Left cardiac atrium (tissue), 4 donors: ENCODE measurements at places on chromosomes 7 and 10. TPM values are rescaled to one million over a fixed set of nuclear protein-coding genes. Genes with fewer than 3 reads are reported as not detected.
A peak's percentile ranks its signal among the peaks of the same experiment; 100 is the strongest.

DNA sequence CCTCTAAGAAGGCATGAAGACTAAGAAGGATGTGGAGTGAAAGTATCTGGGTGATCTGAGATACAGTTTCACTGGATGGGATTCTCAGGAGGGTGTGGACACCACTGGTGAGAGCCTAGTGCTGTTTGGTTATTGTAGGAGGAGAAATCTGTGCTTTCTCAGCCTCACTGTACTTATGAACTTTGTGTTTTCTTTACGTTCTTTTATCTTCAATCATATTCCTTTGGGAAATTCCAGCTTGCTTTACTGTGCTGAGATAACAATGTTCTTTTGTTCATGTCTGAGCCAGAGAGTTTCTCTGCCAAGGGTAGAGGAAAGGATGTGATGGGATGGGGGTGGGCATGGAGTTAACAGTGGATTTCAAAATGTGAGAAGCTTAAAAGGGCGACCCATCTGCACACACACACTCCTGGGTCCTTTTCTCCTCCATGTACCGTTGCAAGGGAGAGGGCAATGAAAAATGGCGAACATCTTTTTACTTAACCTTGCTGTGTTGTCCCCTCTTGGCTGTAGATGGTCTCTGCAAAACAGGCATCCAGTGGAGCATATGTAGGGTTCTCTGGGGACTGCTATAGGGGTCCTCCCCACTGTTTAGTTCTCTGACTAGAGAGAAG, 25.0 kb upstream of the TAX1BP1 start:
- no peak for DNase-seq

DNA sequence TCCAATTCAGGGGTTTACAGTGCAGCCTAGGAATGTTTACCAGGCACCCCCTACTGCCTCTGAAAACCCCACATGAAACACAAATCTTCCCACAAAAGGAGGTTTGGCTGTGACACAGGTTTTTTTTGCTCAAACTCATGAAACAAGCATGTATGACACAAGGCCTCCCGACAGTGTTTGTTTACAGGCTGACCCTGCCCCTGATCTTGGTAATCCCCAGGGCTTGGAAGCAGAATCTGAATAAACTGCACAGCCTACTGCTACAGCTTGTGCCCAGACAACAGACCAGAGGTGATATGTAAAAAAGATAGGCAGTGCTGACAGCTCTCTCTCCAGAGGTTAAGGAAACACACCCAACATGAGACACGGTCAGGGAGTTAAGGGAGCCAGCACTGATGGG, 184.2 kb downstream of the KMT2E start:
- DNase-seq, result no peak

- no peak for DNase-seq
Observed at GRCh38 chr7:52501696-52502095, 533.7 kb upstream of the POM121L12 start.

- no peak for DNase-seq
Observed at GRCh38 chr10:92010047-92010735, 86.6 kb downstream of the BTAF1 start.

DNA sequence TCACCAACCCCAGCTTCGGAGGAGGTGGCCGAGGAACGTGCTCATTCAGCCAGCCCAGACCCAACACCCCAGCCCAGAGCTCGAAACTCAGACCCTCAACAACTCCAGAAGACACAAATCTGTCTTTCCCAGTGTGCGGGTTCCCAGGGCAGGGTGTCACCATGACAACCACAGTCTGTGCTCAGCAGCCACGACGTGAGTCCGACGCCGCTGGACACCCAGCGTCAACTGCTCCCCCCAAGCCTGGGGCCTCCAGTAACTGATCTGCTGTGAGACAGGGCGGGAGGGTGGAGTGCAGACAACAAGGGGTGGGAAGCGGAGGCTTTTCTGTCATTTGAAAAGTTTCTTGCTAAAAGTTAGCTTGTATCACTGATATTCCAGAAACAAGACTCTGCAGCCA, 167.2 kb downstream of the MAD1L1 start:
- DNase-seq, result no peak

GRCh38 chr7:86643561-86644281, at the start of gene GRM3:
GRM3 (plus strand) TSS chr7:86643909; CDS start chr7:86765146, 121,237 bp downstream.
- DNase-seq, result peak; percentile 36

- no peak for DNase-seq
Observed at GRCh38 chr10:43925793-43926192, 277.1 kb upstream of the ZNF32 start.

GRCh38 chr10:118301211-118301610, 40.9 kb downstream of the FAM204A start:
- DNase-seq, result no peak

DNA sequence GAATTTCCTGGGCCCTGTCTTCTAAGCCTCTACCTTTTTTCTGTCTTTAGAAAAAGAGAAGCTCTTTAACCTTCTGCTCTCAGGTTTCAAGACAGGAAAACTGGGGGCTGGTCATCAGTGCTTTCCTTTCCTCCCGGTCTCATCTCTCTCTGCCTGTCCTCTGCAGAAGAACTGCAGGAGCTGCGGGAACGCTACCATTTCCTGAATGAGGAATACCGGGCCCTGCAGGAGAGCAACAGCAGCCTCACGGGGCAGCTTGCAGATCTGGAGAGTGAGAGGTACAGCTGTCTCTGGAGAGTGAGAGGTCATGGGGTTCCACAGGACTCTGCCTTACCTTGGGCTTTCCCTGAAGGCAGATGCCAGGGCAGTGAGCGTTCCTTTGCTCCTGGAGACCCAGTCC, 12.7 kb downstream of the CCDC136 start:
- DNase-seq, result no peak

- DNase-seq, result no peak
Observed at GRCh38 chr10:47022311-47023131, 111.3 kb downstream of the PTPN20 start.

DNA sequence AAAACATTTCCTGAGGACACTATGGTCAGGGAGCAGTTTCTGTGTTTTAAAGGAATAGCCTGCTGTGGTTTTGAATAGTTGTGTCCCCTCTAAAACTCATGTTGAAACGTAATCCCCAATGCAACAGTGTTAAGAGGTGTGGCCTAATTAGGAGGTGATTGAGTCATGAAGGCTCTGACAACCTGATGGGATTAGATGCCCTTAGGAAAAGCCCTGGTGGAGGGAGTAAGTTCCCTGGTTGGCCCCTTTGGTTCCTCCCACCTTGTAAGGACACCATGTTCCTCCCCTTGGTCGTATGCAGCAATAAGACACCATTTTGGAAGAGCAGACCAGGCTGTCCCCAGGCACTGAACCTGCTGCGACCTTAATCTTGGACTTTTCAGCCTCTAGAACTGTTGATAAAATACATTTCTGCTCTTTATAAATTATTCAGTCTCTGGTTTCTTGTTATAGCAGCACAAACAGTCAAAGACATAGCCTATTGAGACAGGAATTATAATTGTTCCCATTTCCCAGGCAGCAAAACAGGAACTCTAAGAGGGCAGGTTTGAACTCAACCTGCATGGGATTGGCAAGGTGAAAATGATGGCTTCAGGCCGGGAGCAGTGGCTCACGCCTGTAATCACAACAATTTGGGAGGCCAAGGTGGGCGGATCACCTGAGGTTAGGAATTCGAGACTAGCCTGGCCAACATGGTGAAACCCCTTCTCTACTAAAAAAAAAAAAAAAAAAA, 20.5 kb upstream of the TNS3 start:
- DNase-seq, result no peak

- DNase-seq, result no peak
Observed at GRCh38 chr10:59852670-59853069, 53.7 kb downstream of the CCDC6 start.

DNA sequence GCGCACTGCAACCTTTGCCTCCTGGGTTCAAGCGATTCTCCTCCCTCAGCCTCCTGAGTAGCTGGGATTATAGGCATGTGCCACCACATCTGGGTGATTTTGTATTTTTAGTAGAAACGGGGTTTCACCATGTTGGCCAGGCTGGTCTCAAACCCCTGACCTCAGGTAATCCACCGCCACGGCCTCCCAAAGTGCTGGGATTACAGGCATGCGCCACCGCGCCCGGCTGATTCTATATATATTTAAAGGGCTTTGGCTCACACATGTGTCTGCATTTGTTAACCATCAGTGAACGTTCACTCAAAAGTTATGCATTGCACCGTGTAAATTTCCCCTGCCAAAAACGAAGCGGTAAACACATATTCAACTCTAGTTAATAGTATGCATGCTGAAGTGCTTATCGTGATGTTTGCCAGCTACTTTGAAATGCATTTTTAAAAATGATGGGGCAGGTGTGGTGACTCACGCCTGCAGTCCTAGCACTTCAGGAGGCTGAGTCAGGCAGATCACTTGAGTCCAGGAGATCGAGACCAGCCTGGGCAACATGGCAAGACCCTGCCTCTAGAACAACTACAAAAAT, 17.7 kb upstream of the WIPI2 start:
- DNase-seq, result no peak

- DNase-seq, result no peak
Observed at GRCh38 chr7:73556208-73557107, 1.0 kb downstream of the BCL7B start.

GRCh38 chr10:123997486-123998196, 95.8 kb downstream of the CHST15 start:
- DNase-seq, result no peak

DNA sequence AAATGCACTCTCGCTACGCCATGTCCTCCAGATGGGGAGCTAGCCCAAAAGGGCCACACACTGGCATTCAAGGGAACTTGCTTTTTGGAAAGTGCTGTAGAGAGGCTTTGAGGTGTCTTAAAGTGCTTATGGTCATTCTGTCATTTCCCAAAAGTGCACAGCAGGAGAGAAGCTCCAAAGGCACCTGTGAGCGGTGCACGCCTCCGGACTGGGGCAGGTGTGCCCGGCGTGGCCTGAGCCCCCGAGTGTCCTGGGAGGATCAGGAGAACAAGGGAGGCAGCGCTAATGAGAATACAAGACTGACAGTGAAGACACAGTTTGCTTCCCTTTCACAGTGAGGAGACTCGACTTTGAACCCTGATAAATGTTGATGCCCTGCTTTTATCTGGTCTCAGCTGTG, 419.0 kb upstream of the MKI67 start:
- no peak for DNase-seq

GRCh38 chr7:101582971-101583370, 46.1 kb downstream of the MYL10 start:
- no peak for DNase-seq

GRCh38 chr7:132276234-132276630, 300.0 kb downstream of the PLXNA4 start:
- DNase-seq, result no peak

GRCh38 chr10:104113376-104113956, 8.5 kb upstream of the SFR1 start:
- no peak for DNase-seq

DNA sequence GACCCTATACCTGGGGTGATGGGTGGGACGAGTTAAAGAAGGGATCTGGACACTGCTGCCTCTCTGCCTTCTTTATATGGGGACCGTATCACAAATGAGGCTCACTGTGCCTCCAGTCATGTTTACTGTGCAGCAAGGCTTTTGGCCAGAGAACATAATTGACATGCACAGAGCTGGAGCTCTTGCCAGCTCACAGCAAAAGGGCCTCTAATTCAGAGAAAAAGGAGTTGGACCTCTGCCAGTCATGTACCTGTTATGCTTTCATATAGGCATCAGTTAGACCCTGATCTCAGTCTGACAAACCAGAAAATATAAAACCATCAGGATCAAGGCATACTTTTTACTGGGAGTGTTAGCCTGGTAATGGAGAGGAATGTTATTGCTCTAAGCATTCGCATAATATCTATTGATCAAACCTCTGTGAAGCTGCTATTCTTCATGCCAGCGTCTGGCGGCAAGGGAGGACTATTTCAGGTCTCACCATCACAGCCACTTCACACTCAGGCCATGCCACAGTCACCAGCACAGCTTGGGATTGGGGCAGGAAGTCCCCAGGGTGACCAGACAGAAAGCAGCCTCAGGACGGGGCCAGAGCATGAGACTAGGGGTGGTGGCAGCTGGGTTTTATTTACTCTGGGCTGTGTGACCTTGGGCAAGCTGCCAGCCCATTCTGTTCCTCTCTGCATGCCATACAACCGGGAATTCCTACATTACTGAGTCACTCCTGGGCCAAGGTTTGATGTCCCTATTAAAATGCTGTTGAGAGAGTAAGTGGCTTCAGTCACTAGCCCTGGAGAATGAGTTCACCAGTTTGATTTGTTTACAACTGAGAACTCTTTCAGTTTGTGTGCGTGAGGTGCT, 90.1 kb downstream of the NPSR1 start:
- DNase-seq, result peak; percentile 66

- no peak for DNase-seq
Observed at GRCh38 chr7:135682191-135682590, 19.9 kb downstream of the STMP1 start.

The PTPRE gene
- 14.2 TPM for total RNA-seq

The PODXL gene
- total RNA-seq, result 90.7 TPM

The SSC4D gene
- 0.55 TPM for total RNA-seq

The OR2A5 gene
- not detected for total RNA-seq

The TAS2R38 gene
- total RNA-seq, result not detected

The FAM107B gene
- 17.1 TPM for total RNA-seq

The UCMA gene
- total RNA-seq, result not detected

The SPDYE5 gene
- total RNA-seq, result not detected

The GDF10 gene
- 0.89 TPM for total RNA-seq

The LIPN gene
- total RNA-seq, result not detected

The GPR141 gene
- not detected for total RNA-seq

The FAM13C gene
- total RNA-seq, result 11.9 TPM

The GRM8 gene
- total RNA-seq, result 0.18 TPM
